ENCODE measurements at places on chromosomes 12 and 14.

DNA sequence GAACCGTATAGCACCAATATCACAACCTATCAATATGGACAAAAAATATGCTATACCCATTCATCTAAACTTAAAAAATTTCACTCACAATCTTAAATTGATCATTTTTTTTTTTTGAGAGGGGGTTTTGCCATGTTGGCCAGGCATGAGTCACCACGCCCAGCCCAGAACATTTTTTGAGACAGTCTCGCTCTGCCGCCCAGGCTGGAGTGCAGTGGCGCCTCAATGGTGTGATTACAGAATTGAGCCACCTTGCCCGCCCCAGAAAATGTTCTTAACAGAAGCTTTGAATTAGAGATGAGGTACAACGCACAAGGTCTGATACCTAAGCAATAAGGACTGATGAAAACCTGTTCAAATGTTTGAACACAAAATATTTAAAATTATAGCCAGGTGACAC is 15.8 kb upstream of the ATP5F1B start:
- H3K4me3 ChIP-seq: no peak overlapping the region
- DNase-seq: peak; percentile 51
- peaks cover 27% of the 10 kb centered on the region for H3K36me3 ChIP-seq
- H3K27ac ChIP-seq: no peak overlapping the region
- no peaks in the 10 kb centered on the region for H3K27me3 ChIP-seq

DNA sequence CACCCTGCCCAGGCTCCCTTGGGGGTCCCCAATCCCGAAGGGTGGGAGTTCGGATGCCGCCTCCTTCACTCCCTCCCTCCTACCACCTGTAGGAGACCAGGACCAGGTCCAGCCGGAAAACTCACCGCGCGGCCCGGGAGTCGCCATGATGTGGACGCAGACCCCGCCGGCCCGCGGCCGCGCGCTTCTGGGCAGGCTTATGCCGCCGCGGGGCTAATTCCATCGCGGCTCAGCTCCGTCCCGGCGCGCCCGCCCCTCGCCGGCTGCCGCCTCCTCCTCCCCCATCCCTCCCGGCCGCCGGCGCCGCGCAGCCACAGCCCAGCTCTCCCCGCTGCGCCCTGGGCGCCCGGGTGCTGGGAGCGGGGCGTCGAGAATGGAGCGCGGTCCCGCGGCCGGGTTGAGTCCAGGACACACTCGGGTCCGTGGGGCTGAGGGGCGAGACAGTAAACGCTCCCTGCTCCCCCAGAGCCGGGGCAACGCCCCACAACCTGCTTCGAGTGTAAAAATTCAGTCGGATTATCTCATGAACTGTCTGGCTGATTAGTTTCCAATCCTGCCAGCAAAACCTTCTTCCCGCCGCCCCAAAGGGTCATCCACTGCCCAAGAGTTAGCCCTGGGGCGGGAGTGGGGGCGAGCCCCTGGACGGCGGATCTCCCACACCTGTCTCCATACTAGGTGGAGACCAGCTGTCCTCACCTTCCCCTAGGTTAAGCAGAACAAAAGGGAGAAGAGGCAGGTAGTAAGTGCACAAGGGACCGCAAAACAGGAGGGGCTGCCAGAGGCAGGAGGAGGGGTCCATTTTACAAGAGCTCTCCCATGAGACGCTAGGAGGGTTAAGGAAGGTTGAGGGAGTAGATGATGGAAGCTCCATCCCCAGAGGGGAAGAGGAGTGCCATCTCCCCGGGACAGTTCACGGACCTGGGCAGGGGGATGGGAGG is at the start of gene ANO2:
ANO2 (minus strand) TSS at position 189 of the 938 bp plus-strand sequence; CDS start at position 147, 42 bp downstream.
- peaks cover 62% of the 10 kb centered on the region for H3K27me3 ChIP-seq
- H3K27ac ChIP-seq: peak within 1 kb of the TSS; percentile 29

DNA sequence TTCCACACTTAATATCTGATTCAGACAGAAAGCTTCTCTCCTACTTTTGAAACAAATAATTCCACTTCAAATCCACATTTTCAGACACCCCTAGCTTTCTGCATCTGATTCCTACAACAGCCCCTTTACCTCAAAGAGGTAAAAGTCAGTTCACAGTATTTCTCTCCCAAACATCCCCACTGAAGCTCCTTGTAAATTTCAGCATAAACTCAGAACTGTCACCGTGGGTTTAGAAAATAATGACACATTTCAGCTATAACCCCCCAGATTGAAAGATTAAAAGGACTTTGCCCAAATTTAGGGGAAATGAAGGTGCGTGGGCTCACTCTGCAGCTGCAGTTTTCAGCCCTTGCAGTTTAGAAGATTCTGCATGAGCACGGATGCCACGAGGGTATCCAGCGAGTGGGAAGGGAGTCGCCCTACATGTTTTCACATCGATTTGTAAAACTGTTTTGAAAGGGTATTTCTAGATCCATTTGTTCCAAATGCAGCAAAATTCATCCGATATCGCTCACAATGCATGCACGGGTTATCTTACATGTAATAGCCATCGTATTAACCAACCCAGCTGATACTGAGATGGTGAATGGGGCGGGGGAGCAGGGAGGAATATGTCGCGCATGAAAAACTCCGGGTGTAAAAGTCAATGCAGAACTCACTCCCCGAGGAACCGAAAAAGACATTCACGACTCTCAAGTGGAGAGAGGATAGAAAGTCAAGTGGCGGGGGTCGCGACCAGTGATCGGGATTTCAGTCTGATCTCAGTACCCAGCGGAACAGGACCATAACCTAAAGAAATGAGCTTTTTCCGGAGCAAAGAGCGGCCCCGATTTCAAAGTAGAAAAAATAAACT is 5.0 kb upstream of the CCND2 start:
- peak; percentile 42 for DNase-seq
- peaks cover 2% of the 10 kb centered on the region for H3K36me3 ChIP-seq
- H3K4me1 ChIP-seq: peaks cover 29% of the 10 kb centered on the region
- H3K27me3 ChIP-seq: peaks cover 74% of the 10 kb centered on the region

GRCh38 chr12:38825006-38825405 is 80.4 kb downstream of the CPNE8 start:
- H3K27me3 ChIP-seq: no peaks in the 10 kb centered on the region
- H3K4me3 ChIP-seq: no peak overlapping the region
- no peak for DNase-seq
- H3K27ac ChIP-seq: no peak overlapping the region

GRCh38 chr14:69561893-69562292 is 12.8 kb downstream of the CCDC177 start:
- H3K36me3 ChIP-seq: no peaks in the 10 kb centered on the region
- peaks cover 60% of the 10 kb centered on the region for H3K27me3 ChIP-seq
- DNase-seq: no peak
- H3K4me3 ChIP-seq: no peak overlapping the region
- no peak overlapping the region for H3K27ac ChIP-seq

GRCh38 chr14:70162358-70162757 is 26.4 kb downstream of the SLC8A3 start:
- no peaks in the 10 kb centered on the region for H3K27me3 ChIP-seq
- no peak for DNase-seq
- H3K36me3 ChIP-seq: no peaks in the 10 kb centered on the region
- no peak overlapping the region for H3K27ac ChIP-seq

DNA sequence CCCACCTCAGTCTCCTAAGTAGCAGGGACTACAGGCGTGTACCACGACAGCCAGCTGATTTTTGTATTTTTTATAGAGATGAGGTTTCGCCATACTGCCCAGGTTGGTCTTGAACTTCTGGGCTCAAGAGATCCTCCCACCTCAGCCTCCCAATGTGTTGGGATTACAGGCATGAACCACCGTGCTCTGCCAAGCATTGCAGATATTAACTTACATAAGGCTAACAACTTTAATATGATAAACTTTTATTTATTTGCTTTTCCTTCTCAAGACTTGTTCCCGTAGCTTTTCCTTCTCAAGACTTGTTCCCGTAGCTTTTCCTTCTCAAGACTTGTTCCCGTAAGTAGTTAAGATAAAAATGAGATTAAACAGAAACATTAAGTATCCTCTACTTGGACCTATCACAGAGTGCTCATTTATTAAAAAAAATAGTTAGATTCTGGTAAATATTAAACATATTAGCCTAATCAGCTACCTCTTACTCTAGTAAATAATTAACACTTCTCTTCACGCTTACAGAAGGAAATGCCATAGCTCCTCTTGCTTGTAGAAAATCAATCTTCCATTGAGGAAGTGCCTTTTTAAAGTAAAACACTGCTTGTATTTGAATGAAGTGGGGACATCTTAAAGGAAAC is 157.7 kb upstream of the KITLG start:
- no peaks in the 10 kb centered on the region for H3K36me3 ChIP-seq
- no peaks in the 10 kb centered on the region for H3K27me3 ChIP-seq
- H3K4me1 ChIP-seq: no peaks in the 10 kb centered on the region
- DNase-seq: no peak

DNA sequence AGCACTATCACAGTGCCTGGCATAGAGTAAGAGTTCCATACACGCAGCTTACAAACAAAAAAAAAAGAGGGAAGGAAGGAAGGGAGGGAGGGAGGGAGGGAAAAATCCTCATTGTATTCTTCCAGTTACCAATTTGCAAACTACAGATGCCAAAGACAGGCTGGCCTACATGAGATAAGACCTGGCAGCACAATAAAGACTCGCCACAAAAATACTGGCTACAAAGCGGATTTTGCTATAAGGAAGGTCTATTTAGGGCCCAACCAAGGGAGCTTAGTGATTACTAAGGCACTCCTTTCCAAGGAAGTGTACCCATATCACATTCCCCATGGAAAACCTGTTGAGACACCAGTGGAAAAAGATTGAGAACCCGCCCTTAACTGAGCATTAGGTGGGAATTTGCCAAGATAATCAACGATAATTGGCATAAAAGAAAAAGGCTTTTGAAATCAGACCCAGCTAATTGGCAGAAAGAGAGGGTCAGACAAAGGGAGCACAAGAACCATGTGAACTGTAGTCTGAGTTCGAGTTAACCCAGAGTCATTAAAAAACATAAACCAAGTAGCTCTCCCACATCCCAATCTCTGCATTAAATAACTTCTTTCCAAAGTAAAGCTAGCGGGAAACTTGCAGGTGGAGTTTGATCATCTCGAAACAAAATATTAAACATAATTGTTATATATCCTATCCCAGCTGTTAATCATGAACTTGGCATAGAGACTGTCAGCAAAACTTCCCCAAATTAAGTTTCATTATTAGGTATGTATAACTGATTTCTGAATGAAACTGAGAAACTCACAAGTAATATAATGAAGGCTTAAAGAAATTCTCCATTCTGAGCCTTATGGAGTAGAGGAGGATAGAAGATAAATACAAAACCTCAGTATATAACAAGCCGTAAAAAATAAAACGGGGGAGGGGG is 50.1 kb downstream of the PHLDA1 start:
- H3K27ac ChIP-seq: no peak overlapping the region
- no peak for DNase-seq
- peaks cover 53% of the 10 kb centered on the region for H3K4me1 ChIP-seq
- no peaks in the 10 kb centered on the region for H3K36me3 ChIP-seq
- no peaks in the 10 kb centered on the region for H3K27me3 ChIP-seq

Data from osteocyte (in vitro differentiated cells).